Stimulated activated CD4-positive, alpha-beta T cell treated with anti-CD3 and anti-CD28 coated beads, Interleukin-4, amount 100 ng/mL, for 24 hours (primary cell): ENCODE measurements at places on chromosomes 11 and 22.

DNA sequence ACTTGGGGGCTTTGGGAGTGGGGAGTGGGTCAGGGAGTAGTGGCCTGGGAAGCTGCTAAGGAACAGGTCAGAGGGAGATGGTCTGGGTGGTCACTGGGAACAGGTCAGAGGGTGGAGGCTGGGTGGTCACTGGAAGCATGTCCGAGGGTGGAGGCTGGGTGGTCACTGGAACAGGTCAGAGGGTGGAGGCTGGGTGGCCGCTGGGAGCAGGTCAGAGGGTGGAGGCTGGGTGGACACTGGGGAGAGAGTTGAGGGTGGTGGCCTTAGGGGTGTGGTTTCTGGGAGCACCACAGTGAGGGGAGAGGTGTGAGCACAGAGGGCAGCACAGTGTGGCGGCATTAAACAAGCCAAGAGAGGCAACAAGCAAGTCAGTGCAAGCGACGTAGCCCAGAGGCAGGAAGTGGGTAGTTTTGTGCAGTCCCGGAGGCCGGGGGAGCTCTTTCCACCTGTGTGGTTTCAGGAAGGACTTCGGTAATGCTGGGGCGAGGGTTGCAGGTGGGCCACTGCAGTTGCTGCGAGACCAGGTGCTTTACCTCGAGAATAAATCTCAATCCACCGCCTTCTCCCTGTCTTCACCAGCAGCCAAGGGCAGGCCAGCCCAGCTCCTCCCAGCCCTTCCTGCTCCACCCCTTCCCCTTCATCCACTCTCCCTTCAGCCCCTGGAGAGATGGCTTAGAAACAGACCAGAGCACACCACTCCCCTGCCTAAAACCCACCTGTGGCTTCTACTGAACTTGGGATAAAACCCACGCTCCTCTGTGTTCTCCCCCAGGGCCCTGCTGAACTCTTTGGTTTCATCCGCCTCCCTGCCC lies 3.2 kb upstream of the CACNA1I start:
- peak; percentile 37 for DNase-seq

- no peak for DNase-seq
Measured at GRCh38 chr22:47013861-47014635, 251.6 kb downstream of the TBC1D22A start.

- peak; percentile 88 for DNase-seq
Measured at GRCh38 chr22:38681582-38682335, at the start of gene TOMM22. Gene TOMM22 (plus strand): TSS chr22:38681957. CDS start chr22:38681979, 22 bp downstream.

DNA sequence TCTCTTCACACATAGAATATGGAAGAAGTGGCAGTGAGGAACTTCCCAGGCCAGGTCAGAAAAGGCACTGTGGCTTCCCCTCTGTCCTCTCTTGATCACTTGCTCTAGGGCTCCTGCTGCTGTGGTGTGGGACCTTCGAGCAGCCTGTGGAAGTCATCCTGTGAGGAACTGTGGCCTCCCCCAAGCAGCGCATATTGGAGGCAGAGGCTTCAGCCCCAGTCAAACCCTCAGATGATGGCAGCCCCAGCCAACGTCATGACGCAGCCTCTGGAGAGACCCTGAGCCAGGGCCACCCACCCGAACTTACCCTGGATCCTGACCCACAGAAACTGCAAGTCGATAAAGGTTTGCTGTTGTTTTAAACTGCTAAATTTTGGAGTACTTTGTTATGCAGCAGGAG lies 444.9 kb downstream of the TBC1D22A start:
- peak; percentile 0 for DNase-seq

GRCh38 chr22:19291218-19291579 lies 320 bp downstream of the CLTCL1 start:
- peak; percentile 14 for DNase-seq

DNA sequence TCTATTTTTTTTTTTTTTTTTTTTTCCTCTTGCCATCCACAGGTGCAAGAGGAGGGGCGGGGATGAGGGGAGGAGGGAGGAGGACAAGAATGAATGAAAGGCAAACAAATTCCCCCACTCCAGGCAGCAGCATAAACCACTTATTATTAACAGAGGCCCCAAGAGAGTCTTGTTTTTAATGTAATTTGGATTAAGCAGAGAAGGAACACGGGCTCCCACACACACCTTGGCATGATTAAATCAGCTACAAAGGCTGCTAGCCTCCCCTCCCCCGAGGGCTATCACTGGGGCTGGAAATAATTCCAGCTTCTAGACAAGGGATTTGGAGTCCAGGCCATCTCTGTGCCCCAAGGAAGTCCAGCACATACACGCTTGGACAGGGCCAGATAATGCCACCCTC lies 93.4 kb upstream of the DRD2 start:
- DNase-seq = no peak
